ENCODE measurements at places on chromosomes 5 and 9.

DNA sequence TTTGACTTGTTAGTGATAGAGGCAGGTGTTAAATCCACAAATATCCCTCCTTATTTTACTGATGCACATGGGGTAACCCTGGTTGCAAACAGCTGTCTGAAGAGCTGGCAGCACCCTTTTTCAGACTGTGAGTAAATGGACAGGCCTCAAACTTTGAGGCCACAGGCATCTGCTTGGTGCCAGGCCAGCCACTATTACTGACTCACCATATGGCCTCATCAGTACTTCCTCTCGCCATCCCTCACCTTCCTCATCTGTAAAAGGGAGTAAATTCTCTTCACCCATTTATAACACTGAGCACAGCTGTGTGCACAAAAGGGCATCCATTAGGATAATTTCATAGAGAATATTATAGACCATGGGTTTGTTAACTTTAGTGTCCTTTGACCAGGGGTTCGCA lies 11.9 kb upstream of the TNIP1 start:
- DNase-seq: no peak

DNA sequence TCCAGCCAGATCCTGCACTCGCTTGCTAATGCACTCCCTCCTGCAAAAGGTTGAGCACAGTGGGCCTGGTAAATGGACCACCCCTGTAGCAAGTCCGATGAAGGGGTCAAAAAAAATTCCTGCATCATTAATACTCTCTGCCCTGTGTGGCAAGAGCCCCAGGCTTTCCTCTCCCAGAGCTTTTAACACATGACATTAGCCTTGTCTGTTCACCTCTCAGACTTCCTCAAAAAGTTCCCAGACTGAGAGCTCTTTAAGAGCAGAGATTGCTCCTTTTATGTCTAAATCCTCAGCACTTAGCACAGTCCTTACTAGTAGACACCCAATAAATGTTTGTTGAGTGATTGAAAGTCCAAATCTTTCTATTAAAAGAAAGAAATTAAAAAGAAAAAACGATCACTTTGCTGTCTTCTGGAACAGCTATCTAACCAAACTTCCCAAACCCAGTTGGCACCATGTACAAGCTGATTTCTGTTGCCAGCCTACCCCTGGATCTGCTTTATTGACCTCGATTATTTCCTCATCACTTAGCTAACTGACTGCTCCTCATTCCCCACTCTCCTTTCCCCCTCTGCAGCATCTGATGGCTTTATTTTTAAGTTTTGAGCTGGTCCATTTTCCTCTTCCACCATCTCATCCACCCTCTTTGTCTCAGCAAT lies 209.8 kb downstream of the ENC1 start:
- no peak for DNase-seq

- no peak for DNase-seq
Observed at GRCh38 chr5:33509036-33509435, 68.3 kb downstream of the TARS1 start.

DNA sequence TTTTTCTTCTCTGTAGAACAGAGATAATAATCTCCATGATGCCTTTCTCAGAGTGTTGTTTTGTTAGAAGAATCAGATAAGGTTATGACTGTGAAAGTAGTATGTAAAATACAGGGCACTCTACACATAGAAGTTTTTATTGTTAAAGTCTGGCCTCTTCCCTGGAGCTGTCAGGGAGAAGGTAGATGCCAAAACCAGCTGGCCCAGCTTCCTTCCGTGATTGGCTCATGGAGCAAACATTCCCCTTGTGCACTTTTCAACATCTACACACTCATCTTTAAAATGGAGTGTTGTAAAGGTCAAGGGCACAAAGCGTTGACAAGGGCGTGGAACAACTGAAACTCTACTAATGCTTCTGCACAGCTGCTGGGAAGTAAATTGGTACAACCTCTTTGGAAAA lies 7.4 kb upstream of the RNF183 start:
- DNase-seq: no peak

DNA sequence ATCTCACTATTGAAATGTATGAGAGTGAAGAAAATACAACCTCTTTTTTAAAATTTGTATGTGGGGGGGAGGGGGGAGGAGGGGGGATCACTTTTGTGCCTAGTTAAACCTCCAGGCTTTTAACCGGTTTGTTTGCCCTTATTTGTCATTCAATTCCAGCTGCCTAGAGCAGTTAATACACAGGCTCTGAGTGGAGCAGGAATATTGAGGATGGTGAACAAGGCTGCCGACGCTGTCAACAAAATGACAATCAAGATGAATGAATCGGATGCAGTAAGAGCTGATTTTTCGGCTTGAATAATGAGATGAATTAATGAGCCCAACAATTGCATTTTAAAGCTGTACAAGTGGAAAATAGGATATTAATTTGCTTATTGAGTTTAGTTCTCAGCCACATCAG lies 28.7 kb upstream of the SNX24 start:
- DNase-seq: no peak

DNA sequence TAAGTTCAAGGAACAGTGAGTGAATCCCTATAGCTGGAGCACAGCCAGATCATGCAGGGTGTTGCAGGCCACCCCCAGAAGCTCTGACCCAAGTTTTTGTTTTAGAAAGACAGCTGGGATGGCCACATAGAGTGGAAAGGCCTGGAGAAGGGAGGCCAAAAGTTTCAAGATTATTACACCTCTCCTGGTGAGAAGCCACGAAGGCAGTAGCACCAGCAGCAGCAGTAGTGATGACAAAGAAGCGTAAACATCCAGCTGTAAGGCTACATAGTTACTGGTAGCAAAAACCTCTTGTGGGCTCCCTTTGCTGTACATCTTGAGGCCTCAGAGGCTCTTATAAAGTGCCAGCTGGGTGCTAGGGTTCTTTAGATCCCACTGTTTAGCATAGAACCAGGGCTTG lies 11.8 kb downstream of the ADAMTSL1 start:
- no peak for DNase-seq

GRCh38 chr9:111839987-111840386 lies 45.2 kb upstream of the SHOC1 start:
- no peak for DNase-seq
